ENCODE measurements at places on chromosomes 4 and X. TPM values are rescaled to one million over a fixed set of nuclear protein-coding genes. Genes with fewer than 3 reads are reported as not detected.

The IL15 gene
- total RNA-seq = 4.4 TPM

The BEX3 gene
- 181 TPM for total RNA-seq

The CENPVL2 gene
- total RNA-seq = not detected

The IL13RA2 gene
- 67.6 TPM for total RNA-seq

The PKD2 gene
- total RNA-seq = 25.1 TPM

The MAGED4 gene
- total RNA-seq = 1.2 TPM

The CFI gene
- total RNA-seq = 1.1 TPM

The ARHGEF9 gene
- total RNA-seq = 12.2 TPM

The STOX2 gene
- total RNA-seq = not detected

The TLR2 gene
- total RNA-seq = 11.3 TPM

The AFP gene
- 1.1 TPM for total RNA-seq

All from RPMI7951 (cell line).